Activated CD4-positive, alpha-beta memory T cell treated with anti-CD3 and anti-CD28 coated beads for 36 hours (primary cell): ENCODE measurements at places on chromosomes 7 and 10. TPM values are rescaled to one million over a fixed set of nuclear protein-coding genes. Genes with fewer than 3 reads are reported as not detected.

Gene GPC2
- 4.8 TPM for total RNA-seq

Gene CUBN
- total RNA-seq = 0.24 TPM

Gene NUTM2B
- 0.45 TPM for total RNA-seq

Gene GNAT3
- not detected for total RNA-seq

Gene ZNF786
- 6.1 TPM for total RNA-seq

Gene HOXA10
- not detected for total RNA-seq

Gene DRGX
- not detected for total RNA-seq

Gene LRRN3
- total RNA-seq = 4.0 TPM

Gene CALHM1
- total RNA-seq = not detected

Gene NACAD
- 0.21 TPM for total RNA-seq

Gene CFAP69
- 0.48 TPM for total RNA-seq

Gene SFRP5
- not detected for total RNA-seq

Gene TCAF2
- total RNA-seq = 32.7 TPM

Gene FEZF1
- not detected for total RNA-seq

Gene SLC16A9
- 0.40 TPM for total RNA-seq

Gene MACC1
- total RNA-seq = 0.10 TPM

Gene ARHGEF5
- 17.0 TPM for total RNA-seq

Gene PAX2
- total RNA-seq = not detected

Gene TSPAN15
- total RNA-seq = 2.5 TPM

Gene SPDYE5
- not detected for total RNA-seq

Gene ZNF117
- total RNA-seq = 3.3 TPM

Gene AGAP6
- 11.6 TPM for total RNA-seq

Gene FBXO24
- total RNA-seq = 2.6 TPM

Gene PGAM2
- total RNA-seq = 0.26 TPM

Gene WEE2
- total RNA-seq = not detected

Gene FANK1
- total RNA-seq = 0.46 TPM

Gene CPN1
- not detected for total RNA-seq

Gene CCDC6
- 51.5 TPM for total RNA-seq

Gene MKI67
- total RNA-seq = 223 TPM

Gene MMD2
- total RNA-seq = not detected

Gene GDF2
- total RNA-seq = not detected

Gene BRAT1
- 33.5 TPM for total RNA-seq

Gene GIMAP1
- total RNA-seq = 6.0 TPM

Gene PAX4
- not detected for total RNA-seq

Gene SPDYE1
- not detected for total RNA-seq

Gene KNDC1
- 0.70 TPM for total RNA-seq

Gene SPDYE3
- total RNA-seq = not detected

Gene NDUFB8
- total RNA-seq = 390 TPM

Gene PTPRZ1
- total RNA-seq = not detected

Gene DMBT1
- not detected for total RNA-seq

Gene SCRN1
- total RNA-seq = 2.1 TPM

Gene HTR7
- not detected for total RNA-seq

Gene NEURL1
- total RNA-seq = 2.4 TPM

Gene ABCB4
- not detected for total RNA-seq

Gene GIMAP6
- 30.2 TPM for total RNA-seq

Gene TMEM196
- total RNA-seq = not detected

Gene OR2A1
- not detected for total RNA-seq

Gene SORBS1
- 1.5 TPM for total RNA-seq

Gene AGAP3
- total RNA-seq = 36.5 TPM

Gene TYW1B
- 3.8 TPM for total RNA-seq

Gene TCTN3
- total RNA-seq = 22.9 TPM

Gene WDFY4
- not detected for total RNA-seq

Gene APBB1IP
- 52.1 TPM for total RNA-seq

Gene RTKN2
- total RNA-seq = 5.9 TPM
